ENCODE measurements at places on chromosomes 2 and 18.

DNA sequence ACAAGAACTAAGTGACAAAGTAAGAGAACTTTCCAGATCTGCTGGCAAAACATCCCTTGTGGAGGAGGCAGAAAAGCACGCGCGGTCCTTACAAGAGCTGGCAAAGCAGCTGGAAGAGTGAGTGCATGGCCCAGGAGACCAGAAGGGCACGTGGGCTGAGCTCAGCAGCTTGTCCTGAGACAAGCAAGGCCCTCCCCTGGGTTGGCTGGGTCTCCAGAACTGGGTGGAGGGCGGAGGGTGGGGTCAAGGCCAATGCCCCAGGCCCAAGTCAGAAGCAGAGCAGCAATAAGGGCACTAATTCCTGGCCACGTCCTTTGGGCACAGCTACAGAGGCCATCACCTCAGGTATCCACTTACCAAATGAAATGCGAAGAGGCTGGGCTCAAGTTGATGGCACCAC lies 110.6 kb upstream of the TTC39C start:
- DNase-seq = no peak

- DNase-seq = no peak
Measured at GRCh38 chr2:115162494-115163293, 720.3 kb downstream of the DPP10 start.

GRCh38 chr18:44342162-44342561 lies 338.5 kb upstream of the SETBP1 start:
- DNase-seq = no peak

DNA sequence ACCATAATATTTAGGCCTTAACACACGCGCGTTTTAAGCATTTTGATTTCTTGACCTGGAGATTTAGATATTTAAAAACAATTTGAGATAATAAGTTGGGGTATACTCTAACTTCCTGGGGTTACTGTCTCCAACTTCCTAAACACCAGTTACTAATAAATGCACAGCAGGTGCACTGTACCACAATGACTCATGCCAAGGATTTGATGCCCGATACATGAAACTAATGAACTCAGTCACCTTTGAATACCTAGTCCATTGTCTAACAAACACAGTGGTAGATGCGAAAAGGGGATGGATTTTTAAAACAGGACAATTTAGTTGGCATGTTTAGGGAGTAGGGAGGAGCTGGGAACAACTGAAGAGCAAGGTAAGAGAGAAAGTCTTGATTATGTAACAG lies 21.2 kb downstream of the CABYR start:
- no peak for DNase-seq
